ENCODE measurements at places on chromosomes 16 and 17.

GRCh38 chr16:75111961-75112733 lies 4.4 kb downstream of the LDHD start:
- DNase-seq, result no peak

- no peak for DNase-seq
Measured at GRCh38 chr17:77899498-77899897, 59.0 kb upstream of the TNRC6C start.

DNA sequence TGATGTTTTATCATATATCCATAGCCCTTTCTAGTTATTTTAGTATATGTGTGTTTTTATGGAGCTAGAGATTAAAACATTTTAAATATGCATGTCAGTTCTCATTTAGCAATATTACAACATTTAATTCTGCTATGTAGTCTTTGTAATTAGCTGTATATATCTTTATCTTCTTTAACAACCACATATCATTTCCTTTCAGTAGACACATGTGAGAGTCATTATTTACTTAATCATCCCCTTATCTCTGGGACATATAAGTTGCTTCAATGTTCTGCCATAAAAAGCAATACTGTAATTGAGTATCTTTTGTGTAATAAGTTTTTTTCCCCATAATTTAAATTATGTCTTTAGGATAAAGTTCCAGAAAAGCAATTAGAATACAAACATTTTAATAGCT lies 52.0 kb upstream of the CLEC3A start:
- DNase-seq, result no peak

GRCh38 chr17:61425682-61426481 lies 26.2 kb downstream of the TBX2 start:
- DNase-seq, result no peak

- no peak for DNase-seq
Measured at GRCh38 chr17:2253362-2253761, 50.2 kb downstream of the SMG6 start.

- no peak for DNase-seq
Measured at GRCh38 chr17:80095844-80096475, 5.4 kb upstream of the GAA start.

- DNase-seq, result no peak
Measured at GRCh38 chr16:14357328-14357727, 272.7 kb downstream of the PARN start.

- DNase-seq, result no peak
Measured at GRCh38 chr17:73098919-73099318, 6.4 kb upstream of the SLC39A11 start.

GRCh38 chr16:48963306-48963705 lies 318.3 kb downstream of the CBLN1 start:
- no peak for DNase-seq

GRCh38 chr16:66354034-66354909 lies 12.2 kb upstream of the CDH5 start:
- DNase-seq, result no peak

GRCh38 chr17:8674344-8675305 lies 44.1 kb upstream of the MYH10 start:
- no peak for DNase-seq

- DNase-seq, result no peak
Measured at GRCh38 chr16:16083421-16084156, 134.2 kb downstream of the ABCC1 start.

- no peak for DNase-seq
Measured at GRCh38 chr16:11272921-11273720, at the start of gene PRM3. Gene PRM3, minus strand, starts transcription at chr16:11273629. Its CDS starts 34 bp downstream, at chr16:11273595.

Data from left renal cortex interstitium (tissue), 4 donors.